ENCODE measurements at places on chromosomes 4 and X. TPM values are rescaled to one million over a fixed set of nuclear protein-coding genes. Genes with fewer than 3 reads are reported as not detected.

GRCh38 chr4:39614487-39615162 lies 24.0 kb downstream of the SMIM14 start:
- no peak for DNase-seq

GRCh38 chr4:48031802-48032525 lies 15.4 kb downstream of the NIPAL1 start:
- no peak for DNase-seq

- DNase-seq = no peak
Observed at GRCh38 chr4:27787195-27787594, 926.6 kb downstream of the STIM2 start.

- DNase-seq = no peak
Observed at GRCh38 chr4:16687845-16688244, 210.6 kb downstream of the LDB2 start.

GRCh38 chrX:31811106-31811505 lies 739.3 kb upstream of the FTHL17 start:
- DNase-seq = no peak

DNA sequence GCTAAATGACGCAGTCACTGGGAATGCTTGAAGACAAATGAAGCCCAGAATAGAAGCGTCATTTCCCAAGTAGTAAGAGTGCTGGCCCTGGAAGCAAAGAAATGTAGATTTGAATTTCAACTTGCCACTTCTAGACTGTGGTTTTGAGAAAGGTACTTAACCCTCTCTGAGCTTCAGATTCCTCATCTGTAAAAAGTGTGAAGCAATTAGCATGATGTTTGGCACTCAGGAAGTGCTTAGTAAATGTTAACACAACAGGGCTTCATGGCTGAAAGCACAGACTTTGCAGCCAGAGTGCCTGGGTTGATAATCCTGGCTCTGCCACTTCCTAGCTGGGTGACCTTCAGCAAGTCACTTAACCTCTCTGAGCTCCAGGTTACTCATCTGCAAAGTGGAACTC lies 147.4 kb upstream of the RPS6KA3 start:
- no peak for DNase-seq

DNA sequence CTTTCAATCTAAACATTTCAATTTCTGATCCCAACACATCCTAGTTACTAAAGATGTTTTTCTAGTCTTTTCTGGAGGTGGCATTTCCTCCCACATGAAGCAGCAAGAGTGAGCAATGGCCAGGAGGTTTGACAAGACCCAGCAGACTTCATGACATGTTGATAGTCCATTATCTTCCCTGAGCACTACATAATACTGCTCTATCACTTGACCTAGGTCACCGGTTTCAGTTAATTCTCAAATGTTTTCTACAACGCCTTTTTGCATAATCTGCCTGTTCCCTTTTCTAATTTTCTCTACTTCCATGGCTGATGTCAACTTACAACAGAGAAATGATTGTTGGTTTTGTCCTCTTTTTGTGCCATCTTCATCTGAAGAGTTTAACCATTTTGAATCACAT lies 62.0 kb upstream of the GPRIN3 start:
- no peak for DNase-seq

- DNase-seq = peak; percentile 45
Observed at GRCh38 chr4:6763330-6763851, 19.1 kb upstream of the KIAA0232 start.

DNA sequence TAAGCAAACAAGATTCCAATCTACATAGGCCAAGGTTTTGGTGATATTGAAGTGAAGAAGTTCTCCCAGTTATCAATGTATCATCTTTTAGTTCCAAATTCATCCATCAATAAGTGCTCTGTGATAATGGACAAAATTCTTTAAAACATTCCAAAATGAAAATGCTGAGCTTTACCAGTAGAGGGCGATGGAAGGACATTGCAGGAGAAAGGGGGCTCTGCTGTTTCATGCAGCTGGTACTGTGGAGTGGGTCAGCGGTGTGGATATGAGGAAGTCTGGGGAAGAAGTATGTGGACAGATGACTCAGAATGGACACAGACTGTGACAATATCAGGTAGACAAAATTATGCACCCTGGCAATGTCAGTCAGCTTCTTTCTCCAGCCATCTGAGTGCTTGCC lies 46.6 kb upstream of the HS6ST2 start:
- no peak for DNase-seq

- no peak for DNase-seq
Observed at GRCh38 chr4:142818031-142818430, 28.1 kb downstream of the INPP4B start.

DNA sequence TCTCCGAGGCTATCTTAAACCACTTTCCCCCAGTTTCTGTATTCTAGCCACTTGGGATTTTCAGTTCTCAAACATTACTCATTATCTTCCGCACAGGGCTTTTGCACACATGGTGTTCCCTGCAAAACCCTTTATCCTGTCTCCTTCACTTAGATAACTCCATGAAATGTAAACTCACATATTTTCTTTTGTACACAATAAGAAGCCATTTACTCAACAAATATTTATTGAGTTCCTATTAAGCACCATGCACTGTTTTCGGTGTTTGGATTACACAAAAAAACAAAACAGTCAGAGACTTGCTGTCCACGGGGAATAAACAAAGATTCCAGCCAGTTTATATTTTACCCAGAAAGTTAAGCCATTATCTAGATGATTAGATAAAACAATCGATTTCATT lies 42.5 kb upstream of the UNC5C start:
- no peak for DNase-seq

GRCh38 chrX:10325611-10326010 lies 168.8 kb downstream of the CLCN4 start:
- no peak for DNase-seq

DNA sequence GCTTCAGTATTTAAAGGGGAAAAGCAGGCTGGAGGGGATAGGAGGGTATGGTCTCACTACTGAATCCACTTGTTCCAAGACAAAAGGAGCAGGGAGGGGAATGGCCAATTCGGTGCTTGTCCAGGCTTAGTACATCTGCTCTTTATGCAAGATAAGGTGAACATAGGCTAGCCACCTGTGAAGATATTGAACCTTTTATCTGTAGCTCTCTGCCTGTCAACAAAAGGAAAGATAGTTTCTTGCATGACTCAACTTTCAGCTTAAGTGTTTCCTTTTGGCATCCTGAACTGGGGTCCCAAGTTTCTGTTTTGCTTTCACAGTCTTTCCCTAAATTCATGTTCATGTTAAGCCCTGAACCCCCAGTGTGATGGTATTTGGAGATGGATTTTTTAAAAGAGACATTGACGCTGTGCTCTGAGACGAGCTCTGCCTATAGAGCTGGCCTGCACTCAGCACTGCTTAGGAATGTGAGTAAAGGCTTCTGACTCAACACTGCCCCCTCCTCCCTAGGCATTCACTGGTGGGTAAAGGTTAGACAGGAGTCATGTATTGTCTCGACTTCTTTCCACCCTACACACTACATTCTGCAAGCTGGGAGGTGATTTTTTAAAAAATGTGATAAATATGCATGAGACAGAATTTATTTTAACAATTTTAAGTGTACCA lies 28.2 kb downstream of the FAM149A start:
- DNase-seq = no peak

DNA sequence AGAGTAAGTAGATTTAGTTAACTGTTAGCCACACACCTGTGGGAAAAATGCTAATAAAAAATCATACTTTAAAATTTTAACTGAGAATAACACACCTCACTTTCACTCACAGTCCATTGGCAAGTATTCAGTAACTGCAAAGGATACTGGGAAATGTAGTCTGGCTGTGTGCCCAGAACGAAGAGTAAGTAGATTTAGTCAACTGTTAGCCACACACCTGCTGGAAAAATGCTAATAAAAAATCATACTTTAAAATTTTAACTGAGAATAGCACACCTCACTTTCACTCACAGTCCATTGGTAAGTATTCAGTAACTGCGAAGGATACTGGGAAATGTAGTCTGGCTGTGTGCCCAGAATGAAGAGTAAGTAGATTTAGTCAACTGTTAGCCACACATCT lies 178.4 kb upstream of the NWD2 start:
- DNase-seq = no peak

GRCh38 chr4:76654791-76655190 lies 219.8 kb downstream of the SHROOM3 start:
- DNase-seq = no peak

DNA sequence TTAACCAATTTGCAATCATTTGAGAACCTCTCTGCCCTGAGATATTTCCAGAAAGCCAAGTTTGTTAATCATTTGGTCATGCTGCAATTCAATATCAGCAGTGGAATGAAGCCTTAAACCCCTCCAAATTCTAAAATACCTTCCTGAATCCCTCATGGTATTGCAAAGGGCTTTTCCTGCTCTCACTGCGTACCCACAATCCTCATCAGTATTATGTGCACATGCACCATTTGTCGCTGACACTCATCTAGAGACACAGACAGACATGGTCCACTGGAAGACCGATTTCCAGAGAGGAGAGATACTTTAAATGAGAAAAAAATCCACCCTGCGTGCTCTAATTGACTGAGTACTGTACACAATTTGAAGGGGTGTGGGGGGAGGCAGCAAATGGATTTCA lies 104.4 kb downstream of the GPC3 start:
- DNase-seq = no peak

DNA sequence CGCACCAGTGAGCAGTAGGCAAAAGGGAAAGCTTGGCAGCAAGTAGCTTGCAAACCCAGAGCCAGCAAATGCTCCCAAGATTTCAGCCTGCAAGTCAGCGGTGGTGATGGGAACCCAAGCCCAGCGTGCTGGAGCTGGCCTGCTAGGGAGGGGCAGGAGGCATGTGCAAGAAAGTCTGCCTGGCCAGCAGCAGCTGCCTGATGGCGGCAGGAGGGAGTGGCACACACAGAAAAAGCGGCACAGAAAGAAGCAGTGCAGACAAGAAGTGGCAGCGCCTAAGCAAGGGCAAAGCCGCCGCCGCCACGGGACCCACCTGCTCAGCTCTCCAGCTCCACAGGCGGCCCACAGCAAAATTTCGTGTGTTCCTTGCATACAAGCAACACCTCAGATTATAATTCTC lies 1206.5 kb upstream of the PABPC4L start:
- DNase-seq = no peak

DNA sequence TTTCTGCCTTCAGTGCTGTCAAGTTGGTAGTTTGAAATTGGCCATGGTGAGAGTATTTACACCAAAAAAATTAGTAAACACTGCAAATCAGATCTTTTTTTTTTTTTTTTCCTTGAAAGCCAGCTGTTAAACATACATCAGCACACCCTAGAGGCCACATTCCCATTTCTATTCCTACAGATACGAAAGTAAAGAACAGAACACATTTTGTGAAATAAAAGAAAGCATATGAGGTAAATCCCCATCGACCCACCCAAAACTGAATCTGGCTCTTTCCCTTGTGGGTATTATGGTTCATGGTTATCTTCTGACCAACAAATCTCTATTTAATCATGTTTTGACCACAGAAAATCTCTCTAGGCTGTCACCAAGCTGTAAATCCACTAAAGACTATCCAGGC lies 41.8 kb upstream of the AP1AR start:
- no peak for DNase-seq

DNA sequence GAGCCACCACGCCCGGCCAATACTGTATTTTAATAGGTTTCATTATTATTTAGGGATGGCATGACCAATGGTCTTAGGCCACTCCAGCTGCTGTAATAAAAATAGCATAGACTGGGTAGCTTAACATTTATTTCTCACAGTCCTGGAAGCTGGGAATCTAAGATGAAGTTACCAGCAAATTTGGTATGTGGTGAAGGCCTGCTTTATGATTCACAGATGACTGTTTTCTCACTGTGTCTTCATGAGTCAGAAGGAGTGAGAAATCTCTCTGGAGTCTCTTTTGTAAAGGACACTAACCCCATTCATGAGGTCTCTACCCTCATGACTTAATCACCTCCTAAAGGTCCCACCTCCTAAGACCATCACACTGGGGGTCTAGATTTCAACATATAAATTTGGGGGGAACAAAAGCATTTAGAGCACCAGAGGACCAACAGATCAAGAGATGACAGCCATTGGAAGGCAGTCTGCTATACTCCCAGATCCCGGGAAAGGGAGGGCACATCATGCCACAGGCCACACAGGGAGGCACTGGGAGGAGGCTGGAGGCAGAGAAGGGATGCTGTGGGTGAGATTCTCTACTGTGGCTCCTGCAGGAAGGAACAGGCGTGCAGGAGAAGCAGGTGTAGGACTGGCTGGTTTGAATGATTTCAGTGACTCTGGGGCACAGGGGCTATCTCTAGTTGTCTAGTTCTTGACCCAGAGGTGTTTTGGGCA lies 335.8 kb upstream of the SFRP2 start:
- DNase-seq = no peak

DNA sequence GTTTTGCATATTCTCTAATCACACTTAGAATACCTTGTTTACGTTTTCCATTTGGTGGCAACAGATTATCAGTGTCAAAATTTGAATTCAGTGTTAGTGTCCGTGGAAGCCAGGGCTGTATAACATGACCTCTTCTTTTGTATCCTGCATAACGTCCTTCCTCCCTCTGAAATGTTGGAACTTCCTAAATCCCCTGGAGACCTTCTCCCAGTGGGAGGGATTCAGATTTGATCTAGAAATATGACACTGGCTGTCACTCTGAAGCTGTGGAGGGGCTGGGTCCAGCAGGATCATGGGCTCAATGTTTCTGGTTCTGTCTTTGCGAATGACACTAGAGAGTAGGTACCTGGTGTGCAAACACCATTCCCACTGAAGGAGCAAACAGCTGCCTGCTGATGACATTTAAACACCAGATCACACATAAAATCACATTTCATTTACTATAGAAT lies 850 bp upstream of the CXCL3 start:
- DNase-seq = no peak

GRCh38 chr4:98314791-98315565 lies 53.8 kb downstream of the RAP1GDS1 start:
- no peak for DNase-seq

DNA sequence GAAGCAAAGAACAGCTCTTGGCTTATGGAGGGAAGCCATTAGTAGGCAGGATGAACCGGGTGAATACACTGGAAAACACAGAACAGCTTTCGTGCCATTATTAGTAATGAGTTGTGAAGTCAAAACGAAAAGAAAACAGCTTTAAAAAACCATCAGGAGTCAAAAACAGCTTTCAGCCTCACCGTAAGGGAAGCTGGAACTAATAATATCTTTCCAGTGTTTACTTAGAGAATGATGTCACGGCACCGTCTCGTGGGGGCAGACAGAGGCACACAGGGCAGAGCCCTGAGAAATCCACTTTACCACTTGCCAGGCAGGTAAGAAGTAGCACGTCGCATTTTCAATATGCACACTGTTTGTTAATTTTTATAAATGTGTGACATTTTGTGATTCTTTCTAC lies 37.9 kb upstream of the HMX1 start:
- no peak for DNase-seq

DNA sequence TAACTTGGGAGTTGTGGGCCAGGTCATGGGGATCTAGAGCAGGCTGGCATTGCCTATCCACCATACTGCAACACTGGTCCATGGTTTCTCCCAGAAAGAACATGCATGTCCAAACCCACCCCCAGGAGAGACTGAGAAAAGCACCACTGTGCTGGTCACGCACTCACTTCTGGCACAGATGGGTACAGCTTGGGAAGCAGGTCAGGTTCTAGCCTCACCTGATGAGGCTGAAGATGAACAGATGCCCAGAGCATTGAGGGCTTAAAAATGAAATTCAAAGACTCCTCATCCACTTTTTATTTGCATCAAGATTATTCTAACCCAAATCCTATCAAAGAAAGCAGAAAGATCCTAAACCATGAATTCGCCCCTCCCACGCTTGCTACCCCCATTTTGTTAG lies 125.9 kb upstream of the RAI2 start:
- no peak for DNase-seq

GRCh38 chr4:25560605-25561004 lies 95.0 kb upstream of the SLC34A2 start:
- no peak for DNase-seq

The GLOD5 gene
- total RNA-seq = not detected

The DCAF12L1 gene
- total RNA-seq = not detected

The DUSP9 gene
- total RNA-seq = not detected

The PDE6B gene
- 0.60 TPM for total RNA-seq

The ATP11C gene
- 16.1 TPM for total RNA-seq

The L1CAM gene
- 6.6 TPM for total RNA-seq

All from transverse colon (tissue), 4 donors.